Uterus (tissue), 4 donors: ENCODE measurements at places on chromosomes 7 and 10.

- DNase-seq = no peak
These were observed 656.3 kb upstream of the CELF2 start for GRCh38 chr10:10361301-10361885.

DNA sequence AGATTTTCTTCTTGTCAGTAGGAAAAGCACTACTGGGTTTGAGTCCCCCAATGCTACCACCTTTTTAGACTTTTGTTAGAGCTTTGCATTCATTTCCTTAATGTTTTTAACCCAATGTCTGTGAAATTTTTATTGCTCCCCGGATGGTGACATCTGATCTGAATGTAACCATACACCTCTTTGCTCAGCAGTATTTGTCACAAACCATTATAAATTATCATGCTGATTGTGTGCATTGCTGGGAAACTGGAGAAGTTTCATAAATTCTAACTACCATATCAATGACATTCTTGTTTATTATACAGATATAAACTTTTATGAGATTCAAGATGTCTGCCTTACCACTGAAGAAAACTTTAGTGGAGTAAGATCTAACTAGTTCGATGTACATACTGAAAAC, 8.5 kb downstream of the NRP1 start:
- DNase-seq = no peak

DNA sequence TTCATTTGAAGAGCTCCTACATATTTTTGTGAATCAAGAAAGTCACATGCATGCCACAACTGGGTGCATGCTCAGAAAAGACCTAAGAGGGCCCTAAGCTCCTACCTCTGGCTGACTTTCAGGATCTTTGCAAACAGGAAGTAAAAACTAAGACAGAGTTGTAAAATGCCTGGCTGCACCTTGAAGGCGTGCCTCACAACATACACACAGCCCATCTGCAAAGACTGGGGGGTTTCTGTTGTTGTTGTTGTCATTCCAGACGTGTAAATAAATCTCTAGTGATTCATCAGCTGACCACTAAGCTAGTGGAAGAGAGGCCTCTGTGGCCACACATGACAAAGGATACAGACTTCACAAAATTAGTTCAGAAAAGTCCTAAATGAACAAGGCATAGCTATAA, 31.8 kb downstream of the SMURF1 start:
- DNase-seq = no peak

DNA sequence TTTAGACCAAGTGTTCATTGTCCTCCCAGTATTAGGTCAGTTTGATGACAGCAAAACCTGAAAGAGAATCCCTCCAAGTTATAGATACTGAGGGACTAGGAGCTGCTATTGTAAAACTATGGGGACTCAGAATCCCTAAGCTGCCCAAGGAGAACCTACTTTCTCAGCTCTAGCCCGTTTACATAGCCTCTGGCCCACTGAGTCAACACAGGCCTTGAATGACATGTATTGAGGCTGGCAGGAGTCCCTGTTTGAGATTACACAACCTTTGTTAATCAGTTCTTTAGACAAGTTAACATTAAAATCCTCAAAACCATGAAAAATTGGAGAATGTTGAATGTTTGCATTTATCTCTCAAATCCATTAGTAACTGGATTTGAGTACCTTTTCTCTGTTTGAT, 1079.0 kb downstream of the KCNMA1 start:
- peak; percentile 52 for DNase-seq

DNA sequence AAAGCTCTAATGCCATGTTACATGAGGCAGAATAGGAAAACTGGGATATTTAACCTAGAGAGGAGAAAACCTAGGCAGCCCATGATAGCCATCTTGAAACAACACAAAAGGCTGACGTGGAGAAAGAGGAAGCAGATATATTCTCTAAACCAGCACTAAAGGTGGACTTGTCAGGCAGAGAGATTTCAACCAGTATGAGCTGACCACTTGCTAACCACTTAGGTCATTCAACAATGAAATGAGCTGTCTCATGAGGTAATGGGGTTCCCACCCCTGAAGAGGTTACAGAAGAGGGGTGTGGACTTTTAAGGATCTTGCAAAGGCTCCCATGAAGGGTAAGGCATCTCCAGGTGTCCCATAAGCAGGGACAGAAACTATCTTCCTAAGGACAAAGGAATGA, 26.8 kb upstream of the EGR2 start:
- no peak for DNase-seq

DNA sequence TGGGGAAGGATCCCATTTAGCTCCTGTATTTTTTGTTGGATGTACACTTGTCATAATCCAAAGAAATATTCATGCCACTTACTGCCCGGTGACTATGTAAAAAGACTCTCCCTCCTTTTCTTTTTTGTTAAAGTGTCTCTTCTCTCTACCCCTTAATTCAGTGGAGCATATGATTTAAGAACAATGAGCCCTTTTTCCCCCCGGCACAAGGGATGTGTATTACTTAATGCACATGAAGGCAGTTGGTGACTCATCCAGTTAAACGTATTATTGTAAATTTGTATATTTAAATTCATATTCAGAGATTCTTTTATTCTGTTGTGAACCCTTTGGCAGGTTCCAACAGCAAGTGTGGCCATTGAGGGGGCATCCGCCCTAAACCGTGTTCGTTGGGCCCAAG, 241.9 kb downstream of the SLC25A13 start:
- DNase-seq = no peak

- no peak for DNase-seq
These were observed 20.4 kb upstream of the CCSER2 start for GRCh38 chr10:84308021-84308420.

DNA sequence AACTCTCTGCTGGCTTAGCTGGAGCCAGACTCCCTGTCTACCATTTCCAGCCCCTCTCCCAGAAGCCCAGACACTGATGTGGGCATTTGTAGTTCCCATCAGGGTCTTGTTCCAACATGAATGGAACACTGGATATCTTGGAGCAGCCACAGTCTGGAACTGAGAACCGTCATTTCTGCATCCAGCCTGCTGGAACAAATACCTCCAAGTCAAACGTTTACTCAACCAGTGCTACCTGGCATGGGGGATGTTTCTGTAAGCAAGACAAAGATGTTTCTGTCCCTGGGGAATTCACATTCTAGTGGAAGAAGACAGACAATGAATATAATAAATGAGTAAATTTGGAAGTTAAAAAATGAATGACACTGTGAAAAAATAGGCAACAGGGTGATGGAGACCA, 70.8 kb upstream of the ZNF438 start:
- DNase-seq = no peak

GRCh38 chr7:95427166-95427565, 7.7 kb downstream of the PON2 start:
- DNase-seq = no peak

GRCh38 chr7:97271619-97272018, 154.1 kb downstream of the SDHAF3 start:
- DNase-seq = no peak

DNA sequence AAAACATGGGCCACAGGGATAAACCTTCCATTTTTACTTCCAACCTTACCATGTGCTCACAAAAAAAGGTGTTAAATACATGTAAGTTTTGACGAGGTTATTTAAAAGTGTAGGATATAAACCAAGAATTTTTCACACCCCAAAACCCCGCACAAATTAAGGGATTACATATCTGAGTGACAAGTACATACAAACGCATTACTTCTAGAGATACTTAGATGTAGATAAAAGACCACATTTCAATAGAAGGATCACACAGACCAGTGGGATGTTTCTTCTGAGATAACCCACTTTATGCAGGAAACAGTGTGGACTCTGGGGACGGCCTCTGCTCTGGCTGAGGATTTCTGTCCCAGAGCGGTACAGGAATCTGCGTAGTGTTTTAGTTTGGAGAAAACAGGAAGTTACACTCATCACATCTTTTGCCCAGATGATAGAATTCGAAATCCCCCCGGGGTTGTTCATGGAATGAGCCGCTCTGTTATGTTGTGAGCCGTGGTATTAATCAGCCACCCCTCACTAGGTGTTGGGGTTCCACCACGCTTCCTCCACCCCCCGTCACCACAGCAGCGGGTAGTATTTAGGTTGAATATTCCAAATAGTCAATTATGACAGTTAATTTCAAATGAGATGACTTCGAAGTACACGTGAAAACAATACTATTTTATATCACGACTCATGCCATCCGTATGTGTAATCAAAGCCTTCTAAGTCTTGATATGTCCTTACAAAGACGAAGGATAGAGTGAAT, 1.3 kb upstream of the CUL1 start:
- DNase-seq = peak; percentile 41

- no peak for DNase-seq
These were observed 201.2 kb upstream of the SEMA3E start for GRCh38 chr7:83850125-83850524.

- peak; percentile 51 for DNase-seq
These were observed 10.0 kb downstream of the KLF6 start for GRCh38 chr10:3774814-3775695.

- DNase-seq = no peak
These were observed 15.5 kb upstream of the ICA1 start for GRCh38 chr7:8277394-8277982.

GRCh38 chr7:130593033-130593432, 75.5 kb downstream of the COPG2 start:
- no peak for DNase-seq

DNA sequence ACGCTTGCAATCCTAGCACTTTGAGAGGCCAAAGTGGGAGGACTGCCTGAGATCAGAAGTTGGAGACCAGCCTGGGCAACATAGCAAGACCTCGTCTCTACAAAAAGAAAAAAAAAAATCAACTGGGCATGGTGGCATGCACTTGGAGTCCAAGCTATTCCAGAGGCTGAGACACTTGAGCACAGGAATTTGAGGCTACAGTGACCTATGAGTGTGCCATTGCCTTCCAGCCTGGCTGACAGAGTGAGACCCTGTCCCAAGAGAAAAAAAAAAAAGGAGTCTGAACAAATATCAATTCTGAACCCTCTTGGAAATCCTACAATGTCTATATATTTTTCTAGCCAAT, 126.8 kb upstream of the NRP1 start:
- DNase-seq = no peak

DNA sequence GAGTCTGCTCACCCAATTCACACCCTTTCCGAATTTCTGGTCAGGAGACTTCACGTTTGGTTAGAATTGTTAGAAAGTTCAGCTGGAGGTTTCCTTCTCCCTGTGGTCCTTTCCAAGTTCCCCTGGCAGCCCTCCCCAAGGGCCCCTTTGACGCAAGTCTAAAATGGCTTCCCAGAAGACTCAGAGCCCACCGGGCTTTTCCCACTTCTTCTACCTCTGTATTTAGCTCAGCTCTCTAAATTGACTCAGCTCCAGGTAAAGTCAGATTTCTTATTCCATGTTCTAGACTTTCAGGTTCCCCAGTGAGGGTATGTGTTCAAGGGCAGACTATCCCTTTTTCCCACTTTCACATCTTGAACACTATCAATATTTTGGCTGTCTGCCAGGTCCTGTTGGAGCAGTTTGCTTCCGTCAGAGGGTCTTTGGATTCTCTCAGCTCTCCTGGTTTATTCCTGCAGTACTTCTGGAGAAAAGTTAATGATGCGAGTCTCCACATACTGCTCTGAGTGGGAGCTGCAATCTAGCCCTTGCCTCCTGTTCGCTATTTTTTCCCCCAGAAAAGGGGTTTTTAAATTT, 53.1 kb upstream of the ZNF273 start:
- no peak for DNase-seq

- no peak for DNase-seq
These were observed 26.6 kb downstream of the LCOR start for GRCh38 chr10:96858706-96859050.

GRCh38 chr10:14758994-14759664, 15.6 kb downstream of the FAM107B start:
- no peak for DNase-seq

DNA sequence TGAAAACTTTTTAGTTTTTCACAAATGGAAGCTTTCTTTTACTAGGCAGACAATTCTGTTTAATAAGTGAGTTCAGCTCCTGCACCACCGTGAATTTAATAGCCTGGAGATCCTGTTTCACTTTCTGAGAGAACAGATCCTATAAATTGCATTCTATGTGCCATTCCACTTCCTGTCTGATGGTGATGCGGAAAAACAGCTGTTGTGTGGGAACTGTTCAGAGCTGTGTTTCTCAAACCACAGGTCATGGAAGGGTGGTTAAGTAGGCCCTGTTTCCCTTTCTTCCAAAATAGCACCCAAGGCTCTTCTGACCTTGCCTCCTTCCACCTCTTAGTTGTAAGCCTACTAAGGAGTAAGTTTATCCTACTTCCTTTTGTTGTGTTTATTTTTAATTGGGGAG, 97.2 kb upstream of the DKK1 start:
- DNase-seq = no peak

GRCh38 chr10:85600026-85600743, 766.4 kb downstream of the GRID1 start:
- DNase-seq = no peak

- DNase-seq = no peak
These were observed 25.2 kb downstream of the LIPK start for GRCh38 chr10:88731296-88731695.

DNA sequence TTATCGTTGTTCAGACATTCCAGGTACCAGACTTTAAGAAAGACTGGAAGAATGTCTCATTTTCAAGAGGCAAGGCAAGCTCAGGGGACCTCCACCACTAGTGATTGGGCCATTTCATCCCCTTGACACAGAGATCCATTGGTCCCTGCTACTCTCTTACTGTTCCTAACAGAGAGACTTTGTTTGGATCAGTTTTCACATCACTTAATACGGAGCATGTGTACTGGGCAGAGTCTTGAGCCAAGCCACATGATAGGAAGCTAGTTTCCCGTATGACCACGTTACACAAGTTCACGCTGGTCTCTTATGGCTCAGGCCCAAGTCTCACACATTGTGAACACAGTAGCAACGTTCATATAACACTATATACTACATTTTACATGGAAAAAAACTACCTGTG, 269.9 kb downstream of the BAMBI start:
- DNase-seq = peak; percentile 28

DNA sequence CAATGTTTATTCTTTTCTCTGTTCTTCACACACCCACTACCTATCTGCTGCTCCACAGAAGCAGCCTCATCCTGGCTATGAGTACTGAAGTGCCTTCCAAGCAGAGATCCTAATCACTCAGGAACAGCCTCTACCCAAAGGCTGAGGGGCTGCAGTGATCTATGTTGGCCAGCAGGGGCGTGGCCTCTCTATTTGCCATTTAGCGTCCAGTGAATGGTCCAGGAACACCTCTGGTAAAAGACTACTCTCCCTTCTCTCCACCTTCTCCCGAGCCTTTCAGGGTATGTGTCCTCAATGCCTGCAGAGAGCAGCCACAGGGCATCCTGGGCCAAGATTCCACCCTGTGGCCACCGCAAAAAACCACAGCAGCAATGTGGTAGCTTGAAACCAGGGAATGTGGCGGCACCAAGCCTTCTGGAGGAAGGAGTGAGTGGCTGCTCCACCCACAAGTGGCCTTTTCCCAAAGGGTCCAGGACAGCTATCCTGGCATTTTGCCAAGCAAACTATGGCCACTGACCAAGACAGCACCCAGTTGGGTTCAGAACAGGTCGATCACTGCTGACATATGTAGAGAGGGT, 70.9 kb downstream of the SYPL1 start:
- no peak for DNase-seq

GRCh38 chr7:86668315-86668714, 24.6 kb downstream of the GRM3 start:
- DNase-seq = no peak

DNA sequence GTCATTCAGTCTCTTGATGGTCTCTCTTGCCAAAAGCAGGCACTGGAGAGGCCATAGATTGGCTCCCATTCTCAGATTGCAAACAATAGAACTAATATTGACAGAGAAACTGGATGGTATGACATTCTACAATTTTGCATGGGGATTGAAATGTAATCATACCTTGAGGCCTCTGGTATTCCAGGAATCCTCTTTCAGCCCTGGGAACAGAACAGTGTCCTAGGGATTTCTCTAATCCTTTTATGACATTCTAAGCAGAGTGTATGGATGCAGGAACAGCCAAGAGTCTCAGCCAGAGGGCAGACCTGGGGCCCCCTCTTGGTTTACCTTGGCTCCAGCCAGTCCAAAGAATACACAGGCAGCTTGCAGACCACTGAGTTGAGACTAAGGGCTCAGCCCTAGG, 206.4 kb downstream of the KCNMA1 start:
- DNase-seq = no peak
